CD4-positive, alpha-beta T cell (primary cell): ENCODE measurements at places on chromosomes 11 and 22.
A peak's percentile ranks its signal among the peaks of the same experiment; 100 is the strongest.

GRCh38 chr11:19055905-19056304, 4.6 kb downstream of the MRGPRX2 start:
- no peak for DNase-seq
- H3K4me3 ChIP-seq, result no peak overlapping the region
- peaks cover 7% of the 10 kb centered on the region for H3K4me1 ChIP-seq

DNA sequence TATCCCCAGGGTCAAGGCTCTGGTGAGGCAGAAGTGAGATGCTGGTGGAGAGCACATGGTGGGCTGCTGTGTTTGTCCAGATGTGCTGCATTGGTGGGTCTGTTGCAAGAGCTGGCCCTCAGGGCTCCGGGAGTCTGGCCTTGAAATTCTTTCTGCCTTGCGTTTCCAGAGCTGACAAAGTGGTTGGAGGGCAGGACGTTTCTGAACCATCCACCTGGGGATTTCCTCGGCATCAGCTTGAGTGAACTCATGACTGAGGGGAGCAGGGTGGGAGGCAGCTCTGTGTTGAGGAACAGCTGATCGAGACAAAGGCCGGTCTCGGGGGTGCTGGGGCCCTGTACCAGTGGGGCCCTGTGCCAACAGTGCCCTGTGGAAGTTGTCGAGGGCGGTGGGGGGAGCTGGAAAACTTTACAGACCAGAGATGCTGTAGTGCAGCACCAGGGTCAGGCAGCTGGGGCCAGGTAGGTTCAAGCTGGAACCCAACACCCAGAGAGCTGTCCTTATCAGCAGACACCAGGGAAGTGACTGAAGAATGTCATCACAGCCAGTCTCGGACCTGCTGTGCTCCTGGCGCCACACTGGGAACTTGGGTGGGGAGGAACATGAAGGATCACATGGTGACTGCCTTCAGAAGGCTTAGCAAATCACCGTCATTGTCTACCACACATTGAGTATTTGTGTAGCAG, 4.9 kb downstream of the TSKU start:
- DNase-seq, result no peak
- H3K27ac ChIP-seq, result no peak overlapping the region
- H3K4me1 ChIP-seq, result peaks cover 15% of the 10 kb centered on the region
- no peak overlapping the region for H3K4me3 ChIP-seq

- H3K4me3 ChIP-seq, result no peak overlapping the region
- DNase-seq, result no peak
- no peaks in the 10 kb centered on the region for H3K27me3 ChIP-seq
- H3K27ac ChIP-seq, result no peak overlapping the region
- peaks cover 2% of the 10 kb centered on the region for H3K4me1 ChIP-seq
Measured at GRCh38 chr22:44611880-44612496, 90.0 kb upstream of the PRR5 start.

DNA sequence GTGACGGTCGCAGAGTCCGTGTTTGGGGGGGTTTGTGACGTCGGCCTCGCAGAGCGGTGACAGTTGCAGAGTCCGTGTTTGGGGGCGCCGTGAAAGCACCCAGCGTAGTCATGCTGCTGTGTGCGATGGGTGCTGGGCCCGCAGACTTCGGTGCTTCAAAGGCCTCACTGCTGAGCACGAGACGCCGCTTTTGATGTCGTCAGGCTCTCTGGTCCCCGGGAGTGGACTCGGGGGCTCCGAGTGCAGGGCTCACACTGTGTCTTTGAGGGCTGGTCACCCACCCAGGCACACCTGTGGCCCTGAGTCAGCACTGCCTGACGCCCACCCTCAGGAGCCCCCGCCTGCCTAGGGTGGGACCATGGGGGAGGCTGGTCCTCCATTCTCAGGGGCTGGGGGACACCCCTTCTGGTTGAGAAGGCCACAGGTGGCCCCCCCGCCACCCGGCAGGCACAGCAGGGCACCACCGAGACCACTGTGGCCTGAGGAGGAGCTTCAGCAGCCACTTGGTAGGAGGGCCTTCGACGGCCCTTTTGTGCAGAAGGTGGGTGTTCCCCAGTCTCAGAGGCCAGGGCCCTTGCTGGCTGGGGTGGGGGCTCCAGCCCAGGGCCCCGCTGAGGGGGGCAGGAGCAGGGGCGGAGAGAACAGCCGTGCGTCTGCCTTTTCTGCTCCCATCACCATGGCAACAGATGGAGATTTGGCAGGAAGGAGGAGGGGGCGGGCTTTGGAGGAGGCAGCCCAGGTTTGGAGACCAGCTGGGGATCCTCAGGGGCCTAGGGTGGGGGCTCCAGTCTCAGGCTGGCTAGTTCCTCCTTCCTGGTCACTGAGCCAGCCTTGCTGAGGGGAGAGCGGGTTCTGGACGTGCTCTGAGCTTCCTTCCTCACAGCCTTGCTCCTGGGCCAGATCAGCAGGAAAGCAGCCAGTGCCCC, 20.9 kb downstream of the BRSK2 start:
- no peaks in the 10 kb centered on the region for H3K27me3 ChIP-seq
- H3K27ac ChIP-seq, result no peak overlapping the region
- no peak for DNase-seq
- H3K36me3 ChIP-seq, result no peaks in the 10 kb centered on the region
- no peaks in the 10 kb centered on the region for H3K4me1 ChIP-seq

- no peak overlapping the region for H3K27ac ChIP-seq
- no peak overlapping the region for H3K4me3 ChIP-seq
- DNase-seq, result no peak
- no peaks in the 10 kb centered on the region for H3K36me3 ChIP-seq
Measured at GRCh38 chr11:75558939-75559843, 2.9 kb upstream of the SERPINH1 start.

DNA sequence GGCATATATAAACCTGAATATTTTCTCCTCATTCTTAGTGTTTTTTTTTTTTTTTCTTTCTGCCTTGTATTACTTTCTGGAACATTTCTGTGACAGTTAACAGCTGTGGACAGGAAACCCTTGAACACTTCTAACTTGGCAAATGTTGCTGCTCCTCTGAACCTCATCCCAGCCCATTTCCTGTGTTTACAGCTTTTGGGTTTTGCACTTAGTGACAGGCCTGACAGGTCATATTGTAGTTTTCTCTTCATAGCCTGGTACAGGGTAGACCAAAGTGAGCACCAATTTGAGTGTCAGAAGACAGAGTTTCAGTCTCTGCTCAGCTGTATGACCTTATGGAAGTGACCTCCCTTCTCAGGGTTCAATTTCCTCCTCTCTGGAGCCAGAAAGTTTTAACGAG, 91.6 kb downstream of the STIM1 start:
- peak overlapping the region; percentile 39 for H3K4me3 ChIP-seq
- H3K4me1 ChIP-seq, result peaks cover 87% of the 10 kb centered on the region
- no peaks in the 10 kb centered on the region for H3K27me3 ChIP-seq
- DNase-seq, result peak; percentile 54
- H3K27ac ChIP-seq, result peak overlapping the region; percentile 87
- H3K36me3 ChIP-seq, result no peaks in the 10 kb centered on the region

- H3K4me3 ChIP-seq, result no peak overlapping the region
- H3K27ac ChIP-seq, result no peak overlapping the region
- DNase-seq, result no peak
- H3K36me3 ChIP-seq, result no peaks in the 10 kb centered on the region
- H3K27me3 ChIP-seq, result no peaks in the 10 kb centered on the region
Measured at GRCh38 chr22:27499121-27499520, 302.4 kb downstream of the MN1 start.

DNA sequence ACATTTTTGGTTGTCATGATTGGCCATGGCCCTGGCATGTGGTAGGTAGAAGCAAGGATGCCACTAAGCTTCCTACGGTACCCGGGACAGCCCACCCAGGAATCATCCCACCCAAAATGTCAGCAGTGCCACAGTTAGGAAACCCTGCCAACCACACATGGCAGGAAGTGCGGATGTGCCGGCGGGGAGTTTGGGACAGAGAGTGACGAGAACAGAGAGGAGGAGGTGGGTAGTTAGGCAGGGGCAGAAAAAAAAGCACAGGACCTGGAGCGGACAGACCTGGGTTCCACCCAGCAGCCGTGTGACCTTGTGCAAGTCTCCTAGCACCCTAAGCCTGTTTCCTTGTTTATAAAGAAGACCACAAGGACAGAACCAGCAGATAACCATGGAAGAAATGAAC, 3.3 kb downstream of the SPI1 start:
- no peaks in the 10 kb centered on the region for H3K27me3 ChIP-seq
- H3K36me3 ChIP-seq, result no peaks in the 10 kb centered on the region
- no peak for DNase-seq
- no peak overlapping the region for H3K27ac ChIP-seq
- peaks cover 13% of the 10 kb centered on the region for H3K4me1 ChIP-seq

- no peak overlapping the region for H3K4me3 ChIP-seq
- no peaks in the 10 kb centered on the region for H3K36me3 ChIP-seq
- H3K27me3 ChIP-seq, result no peaks in the 10 kb centered on the region
- no peaks in the 10 kb centered on the region for H3K4me1 ChIP-seq
- DNase-seq, result no peak
- no peak overlapping the region for H3K27ac ChIP-seq
Measured at GRCh38 chr11:25771605-25772004, 560.3 kb upstream of the ANO3 start.

GRCh38 chr11:91686700-91687099, 537.9 kb upstream of the FAT3 start:
- no peak overlapping the region for H3K4me3 ChIP-seq
- no peaks in the 10 kb centered on the region for H3K27me3 ChIP-seq
- no peak for DNase-seq
- no peaks in the 10 kb centered on the region for H3K36me3 ChIP-seq
- no peaks in the 10 kb centered on the region for H3K4me1 ChIP-seq

GRCh38 chr11:35761899-35762298, 99.3 kb downstream of the TRIM44 start:
- H3K4me1 ChIP-seq, result no peaks in the 10 kb centered on the region
- no peak overlapping the region for H3K4me3 ChIP-seq
- no peak for DNase-seq
- no peaks in the 10 kb centered on the region for H3K36me3 ChIP-seq
- no peak overlapping the region for H3K27ac ChIP-seq

DNA sequence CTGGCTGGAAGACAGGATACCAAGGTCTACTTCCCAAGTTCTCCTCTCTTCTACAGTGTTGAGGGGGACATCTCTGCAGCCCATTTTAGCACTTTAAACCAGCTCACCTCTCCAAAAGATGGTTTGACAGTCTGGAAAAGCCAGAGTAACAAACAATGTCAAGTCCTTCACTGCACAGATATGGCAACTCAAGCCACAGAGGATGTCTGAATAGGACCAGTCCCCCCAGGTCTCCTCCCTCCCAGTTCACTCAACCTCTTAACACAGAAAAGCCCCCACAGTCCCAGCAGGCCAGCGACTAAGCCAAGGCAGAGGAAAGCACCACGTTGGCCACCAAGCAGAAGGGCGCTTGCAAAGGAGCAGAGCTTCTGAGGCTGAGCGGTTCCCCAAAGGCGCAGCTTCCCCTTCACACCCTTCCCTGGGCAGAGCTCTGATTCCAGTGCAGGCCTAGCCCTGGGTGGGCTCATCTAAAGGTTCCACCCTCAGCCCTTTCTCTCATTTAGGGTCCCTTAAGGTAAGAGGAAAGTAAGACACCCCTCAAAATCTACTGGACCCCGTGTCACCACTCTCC, 62.7 kb downstream of the PAK1 start:
- H3K27me3 ChIP-seq, result no peaks in the 10 kb centered on the region
- peaks cover 22% of the 10 kb centered on the region for H3K4me1 ChIP-seq
- H3K36me3 ChIP-seq, result no peaks in the 10 kb centered on the region
- peak overlapping the region; percentile 73 for H3K4me3 ChIP-seq
- DNase-seq, result peak; percentile 24
